Daoy (cell line): ENCODE measurements at places on chromosomes 2 and 18. TPM values are rescaled to one million over a fixed set of nuclear protein-coding genes. Genes with fewer than 3 reads are reported as not detected.
A peak's percentile ranks its signal among the peaks of the same experiment; 100 is the strongest.

DNA sequence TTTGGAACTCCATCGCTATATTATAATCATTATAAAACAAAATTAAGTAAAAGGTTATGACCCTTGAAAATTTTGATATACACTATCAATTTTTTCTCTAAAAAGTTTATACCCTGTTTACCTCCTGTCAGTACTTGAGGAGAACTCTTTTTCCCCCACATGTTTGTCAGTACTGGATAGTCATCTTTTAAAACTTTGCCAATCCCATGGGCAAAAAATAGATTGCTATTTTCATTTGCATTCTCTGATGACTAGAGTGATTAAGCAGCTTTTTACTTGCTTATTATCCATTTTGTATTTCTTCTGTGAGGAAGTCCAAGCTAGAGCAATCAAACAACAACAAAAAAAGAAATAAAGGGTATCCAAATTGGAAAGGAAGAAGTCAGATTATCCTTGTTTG lies 76.4 kb downstream of the DGKD start:
- DNase-seq, result no peak

TMEM131 gene
- total RNA-seq, result 5.7 and 10.5 TPM in 2 replicates

DNA sequence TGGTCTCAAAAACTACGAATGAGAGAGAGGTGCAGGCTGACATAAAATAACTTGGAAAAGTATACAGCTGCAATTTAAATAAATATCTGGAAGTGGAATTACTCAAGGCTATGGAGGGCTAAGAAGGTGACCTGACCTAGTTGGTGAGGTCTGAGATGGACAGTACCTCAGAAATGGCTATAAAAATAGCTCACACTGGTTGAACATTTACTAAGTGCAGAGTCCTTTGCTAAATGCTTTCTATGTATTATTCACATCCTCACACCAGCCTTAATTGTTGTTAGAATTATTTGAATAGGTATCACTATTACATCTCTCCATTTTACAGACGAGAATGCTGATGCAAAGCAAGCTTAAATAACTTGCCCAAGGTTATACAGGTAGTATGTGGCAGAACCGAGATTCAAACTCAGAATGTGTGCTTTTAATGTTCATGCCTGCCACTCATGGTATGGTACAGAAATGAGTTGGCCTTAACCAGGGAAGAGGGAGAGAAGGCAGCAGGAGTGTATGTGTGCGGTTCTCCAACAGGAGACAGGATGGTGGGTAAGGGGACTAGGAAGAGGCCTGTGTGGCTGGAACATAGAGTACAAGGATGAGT lies 37.4 kb downstream of the MRPL44 start:
- DNase-seq, result no peak

DNA sequence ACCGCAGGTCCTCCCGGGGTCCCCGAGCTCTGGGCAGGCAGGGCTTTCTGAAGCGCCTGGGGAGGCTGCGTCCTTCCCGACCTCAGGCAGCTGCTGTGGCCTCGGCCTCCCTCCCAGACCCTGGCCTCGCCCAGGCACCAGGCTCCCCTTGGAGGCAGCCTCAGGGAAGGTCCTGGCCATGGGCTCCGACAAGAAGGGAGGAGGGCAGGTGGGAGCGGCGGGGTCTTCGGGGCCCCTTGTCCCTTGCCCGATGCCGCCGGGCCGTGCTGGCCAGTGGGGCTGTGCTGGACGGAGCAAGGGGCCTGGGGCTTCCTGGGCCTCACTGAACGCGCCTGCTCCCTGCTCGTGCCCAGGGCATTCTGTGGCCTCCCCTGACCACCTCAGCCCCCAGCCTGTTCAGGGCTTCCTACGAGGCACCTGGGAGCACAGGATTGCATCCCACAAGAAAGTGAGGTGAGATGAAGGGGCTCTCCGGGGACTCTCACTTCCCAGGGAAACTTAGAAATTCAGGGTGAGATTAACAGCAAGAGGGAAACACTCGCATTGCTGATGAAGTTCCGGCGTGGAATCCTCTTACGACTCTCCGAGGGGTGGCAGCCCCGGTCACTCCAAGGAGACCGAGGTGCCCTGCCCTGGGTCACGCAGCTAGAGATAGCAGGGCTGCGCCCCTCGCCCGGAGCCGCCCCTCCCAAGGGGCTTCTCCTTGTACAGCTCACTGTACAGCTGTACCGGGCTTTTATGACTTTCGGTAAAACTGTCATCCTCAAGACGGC lies 778 bp downstream of the MFSD2B start:
- no peak for DNase-seq

DNA sequence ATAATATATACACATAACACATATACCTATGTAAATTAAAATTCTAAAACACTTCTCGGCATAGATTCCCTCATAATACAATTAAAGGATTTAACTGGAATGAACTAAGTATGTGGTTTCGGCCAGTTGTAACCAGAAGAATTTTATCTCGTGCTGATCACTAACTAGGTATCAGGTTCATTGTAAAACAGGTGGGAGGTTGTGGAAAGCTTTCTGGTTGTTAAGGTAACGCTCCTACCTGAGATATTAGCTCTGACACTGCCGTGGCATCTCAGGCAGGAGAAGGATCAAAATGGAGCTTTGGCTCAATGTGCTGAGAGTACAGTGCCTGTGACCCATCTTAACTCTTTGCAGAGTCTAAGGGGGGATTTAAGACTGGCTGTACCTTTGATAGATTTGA lies 42.5 kb downstream of the SLC9A2 start:
- no peak for DNase-seq

DNA sequence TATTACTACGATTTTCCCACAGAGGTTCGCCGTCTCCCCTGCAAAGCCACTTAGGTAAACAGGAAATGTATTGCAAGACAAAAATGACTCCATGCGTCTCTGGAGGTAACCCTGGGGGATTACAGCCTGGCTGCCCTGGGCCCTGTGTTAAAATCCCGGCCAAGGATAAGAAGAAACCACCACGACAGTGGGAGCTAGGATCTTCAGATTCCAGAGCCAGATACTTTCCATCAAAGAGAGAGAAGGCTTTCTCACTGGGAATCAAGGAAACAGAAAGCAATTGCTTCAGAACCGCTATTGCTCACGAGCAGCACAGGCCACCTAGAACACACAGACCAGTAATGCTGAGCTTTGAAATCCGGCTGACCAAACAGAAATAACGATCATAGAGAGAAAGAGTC lies 97.9 kb upstream of the ZNF516 start:
- peak; percentile 16 for DNase-seq

GRCh38 chr2:67899187-67899586 lies 163.6 kb downstream of the C1D start:
- no peak for DNase-seq

GRCh38 chr2:150392614-150393013 lies 94.9 kb downstream of the RND3 start:
- no peak for DNase-seq

DNA sequence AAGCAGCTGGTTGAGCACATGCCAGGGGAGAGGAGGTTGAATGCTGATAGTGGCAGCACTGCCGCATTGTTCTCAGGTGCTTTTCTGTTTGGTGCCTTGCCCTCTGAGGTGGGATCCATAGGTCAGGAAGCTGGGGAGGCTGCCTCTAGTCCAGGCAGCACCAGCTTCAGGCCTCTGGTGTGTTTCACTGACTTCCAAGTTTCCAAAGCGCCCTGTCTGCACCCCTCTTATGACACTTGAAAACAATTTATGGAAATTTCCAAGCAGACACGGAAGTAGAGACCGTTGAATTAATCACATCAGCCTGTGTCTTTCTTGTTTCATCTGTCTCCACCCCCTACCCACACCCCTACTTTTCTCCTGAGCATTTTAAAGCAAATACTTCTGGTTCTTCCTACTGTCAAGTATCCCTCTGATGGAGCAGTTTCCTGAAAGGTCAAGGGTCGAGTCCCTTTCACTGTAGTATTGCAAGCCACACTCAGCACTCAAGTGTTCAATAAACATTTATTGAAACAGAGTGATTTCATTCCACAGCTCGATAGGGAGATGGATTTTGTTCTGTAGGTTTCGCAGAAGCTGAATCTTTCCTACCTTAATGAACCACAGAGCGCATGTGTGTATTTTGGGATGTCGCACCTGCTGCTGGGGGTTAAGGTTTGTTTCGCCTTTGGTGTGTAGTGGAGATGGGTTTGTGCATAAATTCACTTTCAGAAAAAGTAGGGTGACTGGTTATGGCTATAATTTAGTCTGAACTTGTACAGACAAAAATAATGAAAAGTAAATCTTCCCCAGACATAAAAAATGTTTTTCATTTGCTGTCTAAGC lies 21.4 kb downstream of the DGKD start:
- no peak for DNase-seq

- DNase-seq, result peak; percentile 55
Observed at GRCh38 chr18:47265197-47265596, 13.7 kb upstream of the SKOR2 start.

DNA sequence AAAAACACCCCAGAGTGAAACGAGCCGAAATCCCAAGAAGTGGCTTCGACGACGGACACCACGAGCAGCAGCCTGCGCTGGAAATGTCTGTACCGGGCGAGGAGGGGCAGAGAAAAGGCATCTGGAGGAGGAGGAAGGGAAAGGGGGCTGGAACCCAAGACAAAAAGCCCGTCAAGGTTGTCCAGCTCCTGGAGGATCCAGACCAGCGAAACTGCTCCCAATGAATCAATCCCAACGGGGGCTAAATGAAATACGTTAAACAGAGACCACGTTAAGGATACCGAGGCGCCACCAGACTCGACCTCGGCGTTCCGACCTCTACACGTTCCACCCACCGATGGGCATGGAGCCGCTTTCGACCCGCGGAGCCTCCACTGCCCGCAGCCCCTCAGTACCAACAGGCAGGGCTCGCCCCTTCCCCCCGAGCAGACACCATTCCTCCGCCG lies 400 bp downstream of the CCDC88A start:
- peak; percentile 52 for DNase-seq
